ENCODE measurements at places on chromosomes 5 and 9.

DNA sequence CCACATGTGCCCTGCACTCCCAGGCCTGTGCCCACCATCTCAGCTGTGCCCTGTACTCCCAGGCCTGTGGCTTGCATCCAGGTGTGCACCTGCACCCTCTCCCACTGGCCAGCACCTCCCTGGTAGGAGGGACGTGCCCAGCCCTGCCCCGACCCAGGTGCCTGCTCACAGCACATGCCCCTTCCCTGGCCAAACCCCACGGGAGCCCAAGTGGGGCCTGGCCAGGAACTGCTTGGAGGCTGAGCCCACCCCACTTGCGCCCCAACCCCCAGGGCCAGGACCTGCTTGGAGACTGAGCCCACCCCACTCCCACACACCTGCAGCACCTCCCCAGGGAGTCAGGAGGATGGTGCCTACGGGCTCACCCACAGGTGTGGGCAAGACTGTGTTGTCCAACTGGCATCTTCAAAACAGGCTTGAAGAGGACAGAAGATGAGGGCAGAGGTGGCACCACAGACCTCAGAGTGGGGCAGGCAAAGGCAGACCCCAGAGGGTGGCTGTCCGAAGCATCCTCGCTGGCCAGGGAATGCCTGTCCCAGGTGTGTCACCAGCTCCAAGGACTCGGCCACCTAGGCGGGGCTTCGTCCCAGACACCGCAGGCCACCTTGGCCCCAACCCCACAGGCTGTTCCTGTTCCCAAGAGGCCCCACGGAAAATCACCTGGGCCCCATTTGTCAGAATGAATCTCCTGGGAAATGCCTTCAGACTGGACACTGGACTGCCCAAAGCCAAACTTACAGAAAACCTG, 10.8 kb downstream of the ZDHHC11B start:
- H3K36me3 ChIP-seq, result no peaks in the 10 kb centered on the region
- no peak for DNase-seq
- H3K27me3 ChIP-seq, result no peaks in the 10 kb centered on the region
- no peak overlapping the region for H3K27ac ChIP-seq
- H3K4me1 ChIP-seq, result no peaks in the 10 kb centered on the region

DNA sequence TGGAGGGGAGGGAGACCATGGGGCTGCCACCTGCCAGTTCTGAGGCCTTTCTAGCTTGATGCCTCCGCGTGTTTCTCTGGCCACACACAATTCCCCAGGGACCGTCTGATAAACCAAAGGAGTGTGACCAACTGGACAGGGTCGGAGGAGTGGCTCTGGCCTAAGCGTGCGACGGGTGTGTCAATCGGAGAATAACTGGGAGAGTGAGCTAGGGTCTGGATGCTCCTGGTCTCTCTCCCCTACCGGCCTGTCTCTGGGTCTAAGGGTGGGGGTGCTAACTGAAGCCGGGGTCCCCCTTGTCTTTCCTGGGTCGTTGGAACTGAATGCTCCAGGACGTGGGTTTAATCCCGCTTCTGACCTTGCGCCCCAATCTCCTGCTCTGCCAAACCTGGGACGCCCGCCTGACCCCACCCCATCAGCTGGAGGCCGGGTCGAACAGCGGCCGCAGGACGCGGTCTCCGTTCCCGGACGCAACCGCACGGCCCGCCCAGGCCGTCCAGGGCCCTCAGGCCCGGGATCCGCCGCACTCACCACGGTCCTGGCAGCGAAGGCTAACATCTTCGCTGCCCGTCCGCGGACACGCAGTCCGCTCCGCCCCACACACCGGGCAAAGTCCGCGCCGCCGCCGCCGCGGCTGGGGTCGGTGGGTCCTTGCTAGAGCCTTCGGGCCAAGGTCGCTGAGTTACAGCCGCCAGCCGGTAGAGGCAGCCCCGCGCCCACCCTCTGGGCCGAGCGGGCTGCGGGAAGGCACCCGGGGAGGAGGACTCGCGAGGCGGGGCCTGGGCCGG, 447 bp downstream of the CRAT start:
- peak overlapping the region; percentile 83 for H3K4me3 ChIP-seq
- peaks cover 27% of the 10 kb centered on the region for H3K4me1 ChIP-seq
- peaks cover 32% of the 10 kb centered on the region for H3K36me3 ChIP-seq
- DNase-seq, result peak; percentile 29
- H3K27me3 ChIP-seq, result no peaks in the 10 kb centered on the region

DNA sequence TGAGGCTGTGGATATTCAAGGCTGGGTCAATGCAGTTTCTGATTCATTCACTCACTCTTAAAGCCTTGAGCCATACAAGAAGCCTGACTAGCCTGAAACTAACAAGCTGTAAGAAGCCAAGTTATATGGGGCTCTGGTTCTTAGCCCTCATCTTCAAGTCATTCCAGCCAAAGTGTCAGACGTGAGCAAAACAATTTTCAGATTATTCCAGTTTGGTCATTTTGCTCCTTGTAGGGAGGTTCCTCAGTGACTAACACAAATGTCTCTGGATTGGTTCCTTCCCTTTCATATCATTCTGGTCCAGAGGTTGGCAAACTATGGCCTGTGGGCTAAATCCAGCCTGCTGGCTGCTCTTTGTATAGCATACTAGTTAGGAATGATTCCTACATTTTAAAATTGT, 12.5 kb upstream of the SHOC1 start:
- no peaks in the 10 kb centered on the region for H3K4me1 ChIP-seq
- no peak for DNase-seq
- H3K36me3 ChIP-seq, result no peaks in the 10 kb centered on the region
- H3K4me3 ChIP-seq, result no peak overlapping the region

- peaks cover 21% of the 10 kb centered on the region for H3K27me3 ChIP-seq
- no peaks in the 10 kb centered on the region for H3K4me1 ChIP-seq
- DNase-seq, result no peak
- no peak overlapping the region for H3K4me3 ChIP-seq
- H3K36me3 ChIP-seq, result no peaks in the 10 kb centered on the region
- H3K27ac ChIP-seq, result no peak overlapping the region
Measured at GRCh38 chr5:176836811-176837706, 26.7 kb downstream of the UNC5A start.

GRCh38 chr9:134875371-134875770, 5.2 kb upstream of the FCN2 start:
- H3K4me1 ChIP-seq, result no peaks in the 10 kb centered on the region
- no peak overlapping the region for H3K4me3 ChIP-seq
- H3K36me3 ChIP-seq, result no peaks in the 10 kb centered on the region
- H3K27ac ChIP-seq, result no peak overlapping the region

DNA sequence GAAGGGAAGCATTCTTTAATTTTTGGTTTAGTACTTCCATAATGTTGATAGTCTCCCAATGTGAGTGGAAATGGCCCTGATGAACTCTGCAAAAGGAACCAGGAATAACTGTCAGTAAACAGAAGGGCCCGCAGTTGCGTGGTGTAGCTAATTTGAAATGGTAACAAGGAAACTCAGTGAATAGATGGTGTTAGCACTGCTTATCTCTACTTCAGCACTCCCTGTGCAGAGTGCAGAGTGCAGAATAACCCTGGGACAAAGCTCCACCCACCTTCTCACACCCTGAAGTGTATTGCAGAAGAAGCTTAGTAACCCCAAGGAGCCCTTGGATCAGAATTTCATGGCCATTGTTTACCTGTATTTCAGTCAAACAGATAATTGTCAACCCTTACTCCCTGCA, 158.9 kb downstream of the PCSK5 start:
- H3K36me3 ChIP-seq, result no peaks in the 10 kb centered on the region
- H3K4me3 ChIP-seq, result no peak overlapping the region
- no peak for DNase-seq
- H3K27ac ChIP-seq, result no peak overlapping the region

GRCh38 chr5:43010935-43011315, 29.2 kb downstream of the ANXA2R start:
- peak; percentile 32 for DNase-seq
- no peak overlapping the region for H3K4me3 ChIP-seq
- no peaks in the 10 kb centered on the region for H3K36me3 ChIP-seq
- peak overlapping the region; percentile 94 for H3K27ac ChIP-seq

DNA sequence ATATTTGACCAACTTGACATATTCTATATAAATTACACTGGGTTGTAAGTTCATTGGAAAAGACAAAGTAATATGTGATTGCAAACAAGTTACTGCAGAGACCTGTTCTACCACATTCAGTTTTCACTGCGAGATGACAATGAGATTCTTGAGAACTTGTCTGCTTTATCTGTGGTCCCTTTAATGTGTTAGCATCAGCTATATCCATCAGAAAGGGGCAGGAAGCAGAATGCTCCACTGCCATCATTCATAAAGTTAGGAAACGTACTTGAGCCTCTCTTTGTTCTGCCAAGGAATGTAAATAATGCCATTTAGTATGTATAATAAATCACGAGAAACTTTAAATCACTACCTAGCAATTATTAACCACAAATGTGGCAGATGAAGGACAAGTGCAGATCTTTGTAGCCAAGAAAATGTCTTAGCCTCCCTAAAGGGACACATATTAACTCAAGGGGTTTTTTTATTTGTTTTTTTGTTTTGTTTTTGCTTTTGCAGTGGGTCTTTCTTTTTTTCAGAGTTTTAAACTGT, 59.4 kb downstream of the GIN1 start:
- H3K4me3 ChIP-seq, result no peak overlapping the region
- H3K36me3 ChIP-seq, result no peaks in the 10 kb centered on the region
- DNase-seq, result no peak
- H3K27ac ChIP-seq, result no peak overlapping the region
- no peaks in the 10 kb centered on the region for H3K27me3 ChIP-seq

DNA sequence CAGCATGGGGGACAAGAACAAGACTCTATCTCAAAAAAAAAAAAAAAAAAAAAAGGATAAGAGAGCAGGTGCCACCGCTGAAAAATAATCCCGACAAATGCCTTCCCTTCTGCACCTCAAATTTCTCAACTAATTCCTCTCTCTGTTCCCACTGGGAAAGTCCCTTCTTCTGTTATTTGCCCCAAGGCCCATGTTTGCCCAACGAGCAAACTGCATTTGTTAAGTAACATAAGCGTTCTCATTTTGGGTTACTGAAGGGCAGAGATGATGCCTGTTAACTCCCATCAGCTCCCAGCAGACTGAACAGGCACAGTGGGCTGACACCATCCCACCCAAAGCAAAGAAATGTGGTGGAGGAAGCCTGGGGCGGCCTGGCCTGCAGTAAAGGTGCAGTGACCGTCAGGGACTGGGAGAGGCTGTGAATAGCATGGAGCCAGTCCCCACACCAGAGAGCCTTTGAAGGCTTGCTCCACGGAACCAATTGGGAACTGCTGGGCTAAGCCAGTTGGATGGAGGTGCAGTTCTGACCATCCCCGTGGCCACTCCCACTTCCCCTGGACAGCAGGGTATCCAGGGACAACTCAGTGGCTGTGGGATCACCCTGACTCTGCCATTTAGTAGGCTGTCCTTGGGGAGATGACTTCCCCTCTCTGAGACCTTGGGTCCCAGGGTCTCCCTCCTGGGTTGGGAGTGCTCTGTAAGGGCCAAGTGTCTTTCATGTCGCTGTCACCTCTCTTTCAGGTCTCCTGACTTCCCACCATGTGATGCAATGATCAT, 149.7 kb upstream of the IER5L start:
- H3K4me3 ChIP-seq, result no peak overlapping the region
- DNase-seq, result no peak
- peaks cover 58% of the 10 kb centered on the region for H3K4me1 ChIP-seq
- no peaks in the 10 kb centered on the region for H3K27me3 ChIP-seq

DNA sequence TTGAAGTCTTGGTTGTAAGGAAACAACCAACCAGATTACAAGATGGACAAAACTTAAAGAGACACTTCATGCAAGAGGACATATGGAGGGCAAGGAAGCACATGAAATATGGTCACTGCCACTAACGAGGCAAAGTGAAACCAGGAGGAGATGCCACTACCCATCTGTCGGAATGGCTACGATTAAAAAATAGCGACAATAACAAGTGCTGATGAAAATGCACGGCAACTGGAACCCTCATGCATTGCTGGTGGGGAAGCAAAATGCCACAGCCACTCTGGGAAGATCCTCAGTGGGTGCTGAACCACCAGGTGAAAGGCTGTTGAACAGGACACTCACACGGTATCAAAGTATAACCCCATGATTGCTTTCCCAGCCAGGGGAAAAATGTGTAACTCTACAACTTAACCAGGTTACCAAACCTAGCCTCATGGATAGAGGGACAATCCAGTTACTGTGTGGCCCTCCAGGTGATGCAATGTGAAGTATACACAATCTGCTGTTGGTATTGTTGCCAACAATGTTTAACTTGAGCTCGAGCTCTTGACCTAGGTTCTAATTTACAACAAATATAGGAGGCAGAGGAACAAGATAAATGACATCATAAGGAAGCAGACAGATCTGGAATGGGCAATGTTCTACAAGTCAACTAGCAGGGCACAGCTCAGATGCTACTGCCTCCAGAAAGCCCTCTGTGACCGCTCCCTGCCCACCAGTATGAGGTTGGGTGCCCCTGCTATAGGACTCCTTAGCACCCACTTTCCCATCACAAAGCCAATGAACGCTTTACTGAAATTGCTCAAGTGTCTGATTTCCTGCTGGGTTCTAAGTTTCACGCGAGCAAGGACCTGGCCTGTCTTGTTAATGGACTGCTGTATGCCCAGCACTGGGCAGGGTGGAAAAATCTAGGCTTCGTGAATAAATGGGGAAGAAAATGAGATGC, 25.8 kb downstream of the SH3PXD2B start:
- peaks cover 100% of the 10 kb centered on the region for H3K4me1 ChIP-seq
- H3K36me3 ChIP-seq, result no peaks in the 10 kb centered on the region
- peak overlapping the region; percentile 97 for H3K27ac ChIP-seq
- H3K4me3 ChIP-seq, result no peak overlapping the region
- no peaks in the 10 kb centered on the region for H3K27me3 ChIP-seq

GRCh38 chr5:34002629-34003328, 5.1 kb downstream of the AMACR start:
- DNase-seq, result no peak
- peaks cover 34% of the 10 kb centered on the region for H3K36me3 ChIP-seq
- H3K27me3 ChIP-seq, result no peaks in the 10 kb centered on the region
- H3K4me3 ChIP-seq, result no peak overlapping the region
- no peak overlapping the region for H3K27ac ChIP-seq

GRCh38 chr9:35937227-35937626, 20.7 kb downstream of the OR2S2 start:
- H3K4me1 ChIP-seq, result no peaks in the 10 kb centered on the region
- no peak for DNase-seq
- H3K27ac ChIP-seq, result no peak overlapping the region
- no peak overlapping the region for H3K4me3 ChIP-seq

GRCh38 chr5:135905144-135905543, 9.5 kb upstream of the IL9 start:
- no peaks in the 10 kb centered on the region for H3K36me3 ChIP-seq
- no peaks in the 10 kb centered on the region for H3K4me1 ChIP-seq
- H3K27me3 ChIP-seq, result peaks cover 26% of the 10 kb centered on the region
- no peak overlapping the region for H3K27ac ChIP-seq

DNA sequence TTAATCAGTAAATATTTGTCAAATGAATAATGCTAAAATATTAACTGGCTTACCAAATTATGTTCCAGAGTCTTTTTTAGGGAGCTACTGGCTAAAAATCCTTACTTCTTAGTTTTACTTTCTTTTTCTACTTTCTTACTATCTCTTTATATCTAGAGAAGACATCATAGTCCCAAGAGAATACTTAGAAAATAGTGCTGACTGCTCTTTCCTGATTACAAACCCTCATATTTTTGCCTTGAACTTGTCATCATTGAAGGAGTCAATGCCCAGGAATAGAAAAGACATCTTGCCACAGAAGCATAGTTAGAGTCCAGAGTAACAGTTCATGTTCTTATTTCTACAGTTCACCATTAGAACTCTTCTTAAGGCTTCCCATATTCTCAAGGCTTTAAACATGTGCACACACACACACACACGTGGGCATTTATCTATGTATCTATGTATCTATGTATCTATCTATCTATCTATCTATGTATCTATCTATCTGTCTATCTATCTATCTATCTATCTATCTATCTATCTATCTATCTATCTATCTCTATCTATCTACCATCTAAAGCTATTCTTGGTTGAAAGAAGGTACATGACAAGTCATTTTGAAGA, 654.3 kb downstream of the ANXA1 start:
- DNase-seq, result no peak
- no peaks in the 10 kb centered on the region for H3K27me3 ChIP-seq
- H3K4me1 ChIP-seq, result no peaks in the 10 kb centered on the region
- H3K27ac ChIP-seq, result no peak overlapping the region
- H3K4me3 ChIP-seq, result no peak overlapping the region
